GM03348 (cell line): ENCODE measurements at places on chromosomes 16 and 17.

GRCh38 chr16:2365397-2366294, 25.1 kb upstream of the ABCA3 start:
- DNase-seq, result peak; percentile 74

DNA sequence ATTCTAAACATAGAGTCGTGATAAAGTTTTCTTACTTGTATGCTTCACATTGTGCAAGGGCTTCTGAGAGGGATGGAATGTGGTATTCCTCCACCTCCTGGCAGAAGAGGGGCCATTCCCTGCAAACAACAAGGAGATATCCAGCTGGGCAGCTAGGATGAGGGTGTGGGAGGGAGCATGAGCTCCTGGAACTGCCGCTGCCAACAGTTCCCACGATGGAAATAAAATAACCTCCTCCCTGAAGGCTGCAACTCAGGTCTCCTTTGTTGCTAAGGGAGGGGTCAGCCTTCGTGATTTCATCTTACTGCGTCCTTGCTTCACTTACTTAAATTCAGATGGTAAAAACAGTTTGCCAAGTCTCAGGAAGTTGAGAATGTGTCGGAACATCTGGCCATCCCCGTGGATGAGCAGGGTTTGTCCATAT, 15.6 kb downstream of the PLEKHG4 start:
- peak; percentile 76 for DNase-seq

DNA sequence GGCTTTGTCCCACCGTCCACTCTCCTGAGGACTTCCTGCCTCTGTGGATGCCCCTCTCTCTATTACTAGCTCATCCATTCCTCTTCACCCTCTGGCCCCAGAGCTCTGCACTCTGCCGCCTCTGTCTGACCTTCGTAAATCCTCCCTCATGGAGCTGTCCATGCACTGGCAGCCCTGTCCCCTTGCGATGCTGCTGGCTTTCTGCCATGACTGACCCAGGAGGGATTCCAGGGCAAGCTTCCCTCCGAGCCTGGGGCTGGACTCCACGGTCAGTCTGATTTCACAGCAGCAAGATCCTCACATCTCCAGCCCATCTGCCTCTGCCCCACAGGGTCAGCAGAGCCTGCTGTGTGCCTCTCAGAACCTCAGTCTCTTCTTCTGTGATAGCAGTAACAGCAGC, 4.7 kb downstream of the CBFA2T3 start:
- no peak for DNase-seq

DNA sequence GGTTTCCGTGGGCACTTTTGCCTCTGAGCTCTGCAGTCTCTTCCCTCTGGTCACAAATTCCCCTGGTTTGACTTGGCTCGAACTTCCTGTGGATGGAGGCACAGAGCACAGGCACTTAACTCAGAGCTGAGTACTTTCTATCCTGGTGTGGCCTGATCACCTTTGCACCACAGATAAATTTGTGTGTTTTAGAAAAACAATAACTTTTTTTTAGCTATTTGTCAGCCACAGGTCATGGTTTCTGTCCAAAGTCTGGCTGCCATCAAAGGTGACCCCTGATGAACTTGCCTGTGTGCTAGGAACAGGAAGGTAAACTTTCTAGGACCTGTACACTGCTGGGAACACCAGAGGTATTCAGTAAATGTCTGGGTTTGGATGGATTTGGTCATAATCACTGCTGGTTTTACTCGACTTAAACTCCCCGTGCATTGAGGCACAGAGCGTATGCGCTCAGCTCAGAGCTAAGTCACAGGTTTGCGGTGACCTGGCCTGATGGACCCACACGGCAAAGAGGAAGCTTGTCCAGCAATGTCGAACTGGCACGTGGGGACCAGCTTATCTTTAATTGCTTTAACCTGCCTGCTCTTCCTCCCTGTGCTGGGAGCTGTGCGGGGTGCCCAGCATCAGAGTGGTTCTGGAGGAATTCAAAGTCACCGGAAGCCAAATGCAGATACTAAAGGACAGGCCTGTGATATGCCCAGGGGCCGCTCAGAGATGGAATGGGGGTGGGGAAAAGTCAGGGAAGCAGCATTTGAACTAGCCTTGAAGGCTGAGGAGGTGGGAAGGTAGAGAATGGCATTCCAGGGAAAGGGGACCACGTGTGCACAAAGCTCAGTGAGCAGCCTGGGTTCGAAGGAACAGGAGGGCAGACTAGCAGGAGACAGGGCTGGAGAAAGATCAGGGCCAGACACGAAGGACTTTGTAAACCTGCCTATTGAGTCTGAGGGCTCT, 12.9 kb downstream of the SLC13A5 start:
- DNase-seq, result no peak

DNA sequence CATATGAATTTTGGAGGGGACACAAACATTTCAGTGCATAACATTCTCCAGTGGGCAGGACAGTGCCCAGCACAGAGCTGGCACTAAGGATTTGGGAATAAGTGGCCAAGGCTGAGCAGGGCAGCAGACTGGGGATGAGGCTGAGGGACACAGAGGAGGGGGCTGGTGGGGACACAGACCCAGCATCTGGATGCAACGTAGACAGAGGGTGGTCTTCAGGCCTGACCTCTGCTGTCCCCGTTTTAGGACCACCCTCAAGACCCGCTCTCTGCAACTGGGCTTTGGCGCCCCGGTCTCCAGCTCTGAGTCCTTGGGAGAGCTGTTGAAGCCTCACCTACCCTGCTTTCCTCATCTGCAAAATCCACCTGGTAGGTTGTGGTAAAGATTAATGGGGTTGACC, 3.3 kb upstream of the PRSS33 start:
- DNase-seq, result no peak

DNA sequence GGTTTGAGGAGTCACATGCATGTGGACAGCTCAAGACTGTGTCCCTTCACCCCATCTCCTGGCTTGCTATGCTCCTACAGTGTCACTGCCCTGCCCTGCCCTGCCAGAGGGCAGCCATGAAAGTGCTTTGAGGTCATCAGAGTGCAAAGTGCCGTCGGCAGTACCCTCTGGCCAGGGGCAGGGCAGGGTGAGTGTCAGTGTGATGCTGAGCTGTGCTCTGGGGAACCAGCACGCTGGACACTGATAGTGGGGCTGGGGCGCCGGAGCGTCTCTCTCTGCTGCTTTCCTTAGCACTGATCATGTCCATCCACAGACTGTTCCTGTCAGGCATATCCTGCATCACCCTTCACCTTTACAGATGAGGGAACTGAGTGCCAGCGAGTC, 1.6 kb upstream of the SPATA32 start:
- no peak for DNase-seq

DNA sequence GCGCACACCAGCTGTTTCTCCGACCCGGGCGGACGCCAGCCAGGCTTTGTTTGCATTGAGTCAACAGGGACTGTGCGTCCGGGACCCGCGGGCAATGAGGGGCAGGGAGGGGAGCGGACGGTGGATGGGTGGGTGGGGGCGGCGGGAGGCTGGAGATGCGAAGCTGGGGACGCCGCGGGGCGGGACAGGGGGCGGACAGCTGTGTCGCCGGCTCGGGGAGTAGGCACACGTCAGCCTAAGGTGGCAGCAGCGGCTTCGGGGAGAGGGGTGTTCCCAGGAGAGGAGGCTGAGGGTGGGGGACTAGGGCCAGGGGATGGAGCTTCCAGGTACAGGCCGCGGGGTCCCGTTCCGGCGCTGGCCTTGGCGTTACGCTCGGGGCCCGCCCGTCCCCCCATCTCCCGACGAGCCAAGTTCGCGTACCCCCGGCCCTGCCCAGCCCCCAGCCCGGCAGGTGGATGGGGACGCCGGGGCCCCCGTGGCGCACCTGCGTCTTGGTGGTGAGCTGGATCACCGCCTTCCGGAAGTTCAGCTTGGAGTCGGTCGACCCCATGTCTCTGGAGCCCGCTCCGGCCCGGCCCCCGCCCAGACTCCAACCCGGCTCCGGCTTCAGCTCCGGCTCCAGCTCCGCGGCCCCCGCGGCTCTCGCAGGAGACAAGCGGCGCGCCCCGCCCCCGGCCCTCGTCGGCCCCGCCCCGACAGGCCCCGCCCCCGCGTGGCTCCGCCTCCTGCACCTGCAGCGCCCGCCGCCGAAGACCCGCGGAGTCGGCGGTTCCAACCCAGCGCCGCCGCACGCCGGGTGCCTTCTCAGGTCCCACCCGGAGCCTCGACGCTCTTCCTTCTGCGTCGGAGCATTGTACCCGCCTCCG, at the start of gene HID1:
Gene HID1, minus strand, starts transcription at position 653 of the 866 bp plus-strand sequence. Its CDS starts 103 bp downstream, at position 550.
- DNase-seq, result peak; percentile 68

DNA sequence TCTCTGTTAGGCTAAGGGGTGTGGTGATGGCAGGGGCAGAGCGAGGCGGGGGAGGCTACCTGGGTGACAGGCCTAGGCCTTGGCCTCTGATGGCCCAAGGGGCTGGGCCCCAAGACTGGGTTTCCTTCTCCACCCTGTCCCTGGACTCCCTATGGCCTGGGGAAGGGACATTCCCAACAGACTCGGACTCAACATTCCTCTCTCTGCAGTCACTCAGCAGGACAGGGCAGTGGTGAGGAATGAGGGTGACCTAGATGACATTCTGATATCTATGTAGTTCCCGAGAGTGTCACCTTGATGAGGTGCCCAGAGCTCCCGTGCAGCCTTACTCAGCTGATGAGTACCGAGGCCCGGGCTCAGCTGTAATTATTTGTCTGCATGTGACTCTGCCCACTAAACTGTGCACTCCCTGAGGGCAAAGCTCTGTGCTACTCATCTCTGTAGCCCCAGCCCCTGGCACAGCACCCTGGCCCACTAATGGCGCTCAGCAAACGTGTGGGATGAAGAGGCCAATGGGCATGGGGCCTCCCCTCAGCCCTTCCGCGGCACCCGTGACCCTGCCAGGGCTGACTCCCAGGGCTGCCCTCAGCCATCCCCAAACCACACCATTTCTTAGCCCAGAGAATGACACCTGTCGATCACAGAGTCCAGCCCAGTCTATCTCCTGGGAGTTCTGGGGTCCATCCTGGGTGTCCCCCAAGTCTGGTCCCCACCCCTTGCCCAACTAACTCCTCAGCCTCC, 2.2 kb downstream of the PLCD3 start:
- no peak for DNase-seq

DNA sequence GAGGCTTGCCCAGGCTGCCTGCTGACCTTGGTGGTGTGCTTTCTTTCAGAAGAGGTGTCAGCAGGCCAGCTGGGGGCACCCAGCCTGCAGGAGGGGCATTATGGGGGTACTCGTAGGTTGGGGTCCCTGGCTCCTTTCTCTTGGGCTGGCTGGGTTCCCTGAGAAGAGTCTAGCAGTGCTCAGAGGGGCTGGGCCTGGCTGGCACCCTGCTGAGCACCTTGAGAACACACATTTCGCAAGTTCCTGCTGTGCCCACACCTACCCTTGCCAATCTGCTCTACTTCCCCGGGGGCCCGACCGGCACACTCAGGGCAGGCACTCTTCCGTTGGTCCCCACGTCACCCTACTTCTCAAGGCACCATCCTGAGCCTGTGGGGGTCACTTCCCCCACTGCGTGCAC, 5.1 kb downstream of the CEMP1 start:
- DNase-seq, result no peak

GRCh38 chr17:40541060-40541872, 24.0 kb downstream of the CCR7 start:
- no peak for DNase-seq

- no peak for DNase-seq
Observed at GRCh38 chr17:35730400-35731005, 936 bp upstream of the RASL10B start.

DNA sequence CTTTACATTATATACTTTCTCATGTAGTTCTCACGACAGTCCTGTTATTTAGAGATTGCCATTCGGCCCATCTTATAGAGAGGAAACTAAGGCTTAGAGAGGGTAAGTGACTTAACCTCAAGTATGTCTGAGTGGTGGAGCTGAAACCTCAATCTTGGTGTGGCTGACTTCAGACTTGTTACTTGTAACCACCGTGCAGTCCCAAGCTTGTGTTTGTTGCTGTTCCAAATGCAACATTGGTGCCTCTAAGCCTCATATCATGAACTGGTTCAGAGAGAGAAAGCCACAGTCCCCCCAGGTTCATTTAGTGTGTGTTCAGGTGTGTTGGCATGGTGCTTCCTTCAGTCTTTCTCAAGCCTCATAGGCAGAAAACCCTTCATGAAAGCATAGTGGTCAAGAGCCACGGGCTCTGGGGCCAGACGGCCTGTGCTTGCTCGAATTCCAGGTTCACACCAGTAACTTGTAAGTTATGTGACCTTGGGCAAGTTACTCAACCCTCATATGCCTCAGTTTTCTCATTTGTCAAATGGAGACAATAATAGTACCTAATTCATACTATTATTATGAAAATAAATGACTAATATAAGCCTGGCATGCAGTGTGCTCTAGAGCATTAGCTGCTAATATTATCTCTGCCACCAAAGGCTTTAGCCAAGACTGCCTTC, 39.9 kb downstream of the CDH1 start:
- DNase-seq, result no peak

GRCh38 chr17:63001689-63002394, 35.8 kb downstream of the TANC2 start:
- no peak for DNase-seq

DNA sequence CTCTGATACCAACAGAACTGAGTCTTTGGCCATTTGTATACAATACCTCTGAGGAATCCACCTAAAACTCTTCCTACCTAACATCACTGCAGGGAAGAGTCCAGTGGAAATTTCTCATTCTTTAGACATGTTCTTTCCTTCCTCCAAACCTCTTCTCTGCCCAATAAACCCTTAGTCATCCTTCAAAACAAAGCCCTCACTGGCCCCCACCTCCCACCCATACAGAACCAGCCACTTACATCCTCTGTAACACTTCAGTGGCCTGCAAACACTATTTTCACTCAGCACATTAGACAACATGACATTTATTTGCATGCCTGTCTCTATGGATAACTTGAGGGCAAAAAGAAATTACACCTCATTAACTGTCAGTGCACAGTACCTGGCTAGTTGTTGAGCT, 200.3 kb upstream of the NOG start:
- no peak for DNase-seq
